ENCODE measurements at places on chromosomes 13 and 19.

DNA sequence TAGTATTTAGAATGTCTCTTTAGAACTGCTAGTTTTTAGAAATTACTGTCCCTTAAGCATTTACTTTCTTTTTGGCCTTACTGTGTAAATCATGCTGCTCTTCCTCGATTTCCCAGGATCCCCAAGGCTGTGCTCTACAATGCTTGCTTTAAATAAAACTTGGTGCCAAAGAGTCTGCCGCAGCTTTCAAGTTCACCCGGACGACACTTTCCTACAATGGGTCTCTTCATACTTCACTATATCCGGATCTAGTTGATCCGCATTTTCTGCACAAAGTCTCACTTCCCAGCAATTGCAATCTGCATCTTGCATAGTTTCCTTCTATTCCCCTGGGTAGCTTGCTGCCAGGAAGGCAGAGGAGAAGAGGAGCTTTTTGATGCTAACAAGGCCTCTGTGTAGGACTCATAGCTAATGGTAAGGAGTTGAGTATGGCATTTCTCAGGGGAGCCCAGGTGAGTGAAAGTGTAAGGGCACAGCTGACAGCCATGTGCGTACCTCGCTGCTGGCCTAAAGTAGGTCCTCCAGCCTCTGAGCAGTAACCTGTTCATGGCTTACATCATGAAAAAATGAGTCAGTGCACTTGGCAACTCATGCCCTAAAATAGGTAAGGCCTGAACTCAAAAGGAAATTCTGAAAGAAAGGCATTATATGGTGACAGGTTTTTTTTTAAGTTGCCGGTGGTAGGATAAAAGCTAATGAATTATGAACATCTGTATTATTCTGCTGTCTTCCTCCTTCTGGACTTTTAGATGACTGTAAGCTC, 101.6 kb downstream of the ENOX1 start:
- DNase-seq, result no peak

DNA sequence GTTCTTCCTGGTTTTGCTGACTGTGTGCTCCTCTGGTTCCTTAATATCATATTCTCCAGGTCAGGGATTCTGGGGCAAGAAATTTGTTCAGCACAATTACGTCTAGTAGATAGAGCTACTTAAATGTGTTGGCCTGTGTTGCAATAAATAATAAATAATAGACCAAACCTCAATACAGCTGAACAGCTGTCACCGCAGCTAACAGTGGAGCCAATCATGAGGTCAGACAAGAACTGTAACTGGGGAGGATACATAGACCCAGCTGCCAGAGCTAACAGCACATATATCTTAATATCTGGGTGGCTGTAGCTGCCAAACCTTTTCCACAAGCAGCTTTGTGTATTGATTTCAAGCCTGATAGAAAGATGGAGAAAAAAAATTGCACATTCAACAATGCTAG, 1596.3 kb upstream of the PCDH20 start:
- no peak for DNase-seq

- DNase-seq, result no peak
These were observed 13.1 kb upstream of the LPAR6 start for GRCh38 chr13:48426052-48426451.

- DNase-seq, result no peak
These were observed 41.4 kb downstream of the LACC1 start for GRCh38 chr13:43920965-43921674.

- DNase-seq, result peak; percentile 42
These were observed 27.3 kb downstream of the INTS6 start for GRCh38 chr13:51425410-51426042.

DNA sequence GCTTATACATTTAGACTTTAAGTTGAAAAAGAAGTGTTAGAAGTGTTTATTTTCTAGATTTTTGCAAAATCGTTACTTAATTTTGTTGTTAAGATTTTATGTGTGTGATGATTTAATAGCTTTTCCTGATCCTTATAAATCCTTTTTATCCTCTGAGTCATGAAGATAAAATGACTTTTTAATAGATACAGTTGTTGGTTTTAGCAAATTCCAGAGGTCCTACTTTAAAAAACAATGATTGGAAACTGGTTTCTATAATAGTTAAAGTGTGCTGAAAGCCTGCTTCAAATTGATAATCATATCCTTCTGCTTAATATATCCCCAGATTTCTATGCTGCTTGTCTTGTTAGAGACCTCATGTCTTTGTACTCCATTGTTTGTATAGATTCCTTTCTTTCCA, 39.0 kb downstream of the RNASEH2B start:
- no peak for DNase-seq

- DNase-seq, result no peak
These were observed 3.6 kb downstream of the TMEM161A start for GRCh38 chr19:19134687-19135158.

- DNase-seq, result no peak
These were observed 2.8 kb upstream of the PSPN start for GRCh38 chr19:6378486-6378885.

GRCh38 chr19:2440515-2440914, 13.1 kb upstream of the TIMM13 start:
- no peak for DNase-seq

- DNase-seq, result no peak
These were observed 9.2 kb downstream of the CCDC8 start for GRCh38 chr19:46404055-46404752.

Measured in HFFc6 (cell line).